ENCODE measurements at places on chromosomes 4 and X.

DNA sequence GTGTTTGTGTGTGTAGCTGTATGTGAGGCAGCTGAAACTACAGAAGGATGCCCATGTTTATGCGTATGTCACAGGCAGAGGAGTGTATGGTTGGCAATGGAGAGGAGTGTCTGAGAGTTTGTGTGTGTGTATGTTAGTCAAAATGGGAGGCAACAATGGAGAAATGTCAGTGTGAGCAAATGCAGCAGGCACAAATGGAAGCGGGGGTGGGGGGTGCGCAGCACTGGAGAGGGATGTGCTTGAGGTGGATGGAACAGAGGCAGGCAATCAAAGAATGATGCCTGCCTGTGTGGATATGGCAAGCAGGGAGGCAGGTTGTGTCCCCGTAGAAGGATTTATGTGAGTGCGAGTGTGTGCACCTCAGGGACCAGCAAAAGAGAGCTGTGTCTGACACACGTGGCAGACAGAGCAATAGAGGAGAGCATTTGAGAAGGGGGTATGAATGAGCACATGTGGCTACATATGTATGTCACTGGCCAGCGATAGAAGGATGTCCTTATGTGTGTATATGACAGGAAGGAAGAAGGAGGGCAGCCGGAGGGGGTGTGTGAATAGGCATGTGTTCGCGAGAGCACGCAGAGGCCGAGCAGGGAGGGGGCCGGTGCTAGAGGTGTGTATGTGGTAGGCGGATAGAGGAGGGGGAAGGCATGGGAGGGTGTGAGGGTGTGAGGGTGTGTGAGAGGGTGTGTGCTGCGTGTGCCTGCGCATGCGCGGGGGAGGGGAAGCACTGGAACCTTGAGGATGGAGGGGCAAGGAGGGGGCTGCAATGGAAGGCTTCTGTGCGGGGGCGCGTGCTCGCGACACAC lies 1.1 kb downstream of the PJA1 start:
- peak; percentile 15 for DNase-seq

GRCh38 chrX:35800474-35800873 lies 2.3 kb downstream of the MAGEB16 start:
- DNase-seq, result no peak

DNA sequence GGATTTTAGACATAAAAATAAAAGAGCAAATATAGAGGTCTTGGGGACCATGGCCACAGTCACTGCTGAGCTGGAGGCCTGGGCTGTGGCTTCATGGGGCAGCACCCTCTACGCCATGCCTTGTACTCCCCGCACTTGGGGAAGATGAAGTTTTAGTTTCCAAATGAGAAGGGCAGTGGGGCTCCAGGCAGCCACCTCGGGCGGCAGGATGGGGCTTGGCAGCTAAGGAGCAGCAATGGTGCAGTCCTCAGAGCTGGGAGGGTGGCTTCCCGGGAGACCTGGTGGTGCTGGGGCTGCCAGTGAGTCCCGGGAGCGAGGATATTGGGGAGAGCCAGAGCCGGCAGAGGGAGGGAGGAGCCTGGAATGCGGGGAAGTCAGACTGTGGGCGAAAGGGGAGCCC lies 2.4 kb downstream of the CXCR3 start:
- DNase-seq, result no peak

- no peak for DNase-seq
Observed at GRCh38 chr4:148405161-148405893, 36.9 kb downstream of the NR3C2 start.

- DNase-seq, result no peak
Observed at GRCh38 chr4:26884486-26884988, 23.9 kb downstream of the STIM2 start.

DNA sequence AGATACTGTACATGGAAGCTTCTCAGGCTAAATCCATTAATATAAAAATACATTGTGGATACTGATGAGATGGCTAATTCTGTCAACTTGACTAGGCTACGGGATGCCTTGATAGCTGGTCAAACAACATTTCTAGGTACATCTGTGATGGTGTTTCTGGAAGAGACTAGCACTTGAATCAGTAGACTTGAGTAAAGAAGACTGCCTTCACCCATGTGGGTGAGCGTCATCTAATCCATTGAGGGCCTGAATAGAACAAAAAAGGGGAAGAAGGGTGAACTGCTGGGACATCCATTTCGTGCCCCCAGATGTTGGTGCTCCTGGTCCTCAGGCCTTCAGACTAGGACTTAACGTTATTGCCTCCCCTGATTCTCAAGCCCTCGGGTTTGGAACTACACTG lies 3.7 kb upstream of the SRP72 start:
- DNase-seq, result no peak

DNA sequence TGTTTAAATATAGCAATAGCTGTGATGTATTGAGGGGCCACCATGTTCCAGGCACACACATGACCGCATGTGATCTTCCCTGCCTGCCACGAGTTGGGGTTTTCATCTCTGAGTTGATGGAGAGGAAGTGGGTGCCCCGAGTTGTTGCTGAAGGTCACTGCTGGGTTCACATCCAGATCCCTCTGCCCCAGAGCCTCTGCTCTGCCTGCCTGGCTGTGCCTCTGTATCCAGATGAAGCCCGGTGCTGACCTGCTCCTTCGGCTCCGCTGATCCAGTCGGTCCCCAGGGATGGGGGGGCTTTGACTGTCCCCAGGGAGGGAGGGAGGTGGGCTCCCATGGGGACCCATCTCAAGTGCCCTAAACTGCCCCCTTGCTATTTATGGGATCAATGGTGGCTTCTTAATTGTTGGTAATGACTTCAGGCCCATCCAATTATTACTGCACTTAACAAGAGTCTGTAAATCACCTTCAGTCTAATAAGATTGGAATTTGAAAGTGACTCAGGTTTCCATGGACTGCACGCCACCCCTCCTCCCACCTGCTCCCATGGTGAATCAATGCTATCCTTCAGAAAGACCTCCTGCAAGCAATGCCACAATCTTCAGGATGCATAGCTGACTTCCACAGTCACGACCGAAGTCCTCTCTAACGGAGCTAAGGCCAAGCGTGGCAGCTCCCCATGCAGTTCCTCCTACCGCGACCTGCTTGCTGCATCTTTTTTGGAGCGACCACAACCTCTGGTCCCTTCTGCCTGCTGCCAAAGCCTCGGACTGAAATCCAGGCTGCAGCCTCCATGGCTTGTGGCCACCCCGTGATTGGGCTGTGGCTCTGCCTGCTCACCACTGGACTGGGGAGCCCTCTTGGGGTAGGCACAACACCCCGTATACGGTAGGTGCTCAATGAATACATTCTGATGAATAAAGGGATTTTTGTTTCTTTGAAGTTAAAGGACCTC lies 73.1 kb downstream of the CPZ start:
- no peak for DNase-seq

- DNase-seq, result no peak
Observed at GRCh38 chr4:13537011-13537831, 7.1 kb downstream of the NKX3-2 start.

GRCh38 chr4:118798658-118799057 lies 37.3 kb downstream of the SEC24D start:
- no peak for DNase-seq

Data from stimulated activated CD4-positive, alpha-beta T cell treated with anti-CD3 and anti-CD28 coated beads, Interleukin-1b, Interleukin-23, amount 100 ng/mL, for 1 hour (primary cell).